ENCODE measurements at places on chromosomes 4 and X.

DNA sequence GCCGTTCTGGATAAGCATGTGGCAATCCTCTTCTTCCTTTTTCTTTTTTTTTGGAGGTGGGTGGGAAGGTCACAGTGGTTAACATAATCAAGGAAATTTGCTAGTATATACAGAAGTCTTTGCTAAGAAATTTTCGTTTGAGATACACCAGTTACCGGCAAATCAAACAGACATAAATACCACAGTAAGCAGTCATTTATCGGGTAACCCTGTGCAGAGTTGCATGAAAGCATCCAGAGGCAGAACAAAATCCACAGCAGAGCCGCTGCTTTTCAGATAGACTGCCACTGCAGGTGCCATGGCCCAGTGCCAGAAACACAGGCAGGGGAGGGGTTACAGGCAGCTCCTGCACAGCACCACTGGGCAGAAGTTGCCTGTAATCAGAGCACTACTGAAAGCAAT is 179.1 kb upstream of the MAB21L2 start:
- H3K36me3 ChIP-seq = peaks cover 21% of the 10 kb centered on the region
- no peak overlapping the region for H3K27ac ChIP-seq
- DNase-seq = peak; percentile 65
- no peak overlapping the region for H3K4me3 ChIP-seq
- H3K27me3 ChIP-seq = no peaks in the 10 kb centered on the region

GRCh38 chr4:137359691-137360315 is 172.5 kb downstream of the PCDH18 start:
- H3K4me1 ChIP-seq = no peaks in the 10 kb centered on the region
- H3K4me3 ChIP-seq = no peak overlapping the region
- no peaks in the 10 kb centered on the region for H3K27me3 ChIP-seq
- no peak for DNase-seq
- H3K36me3 ChIP-seq = no peaks in the 10 kb centered on the region
- H3K27ac ChIP-seq = no peak overlapping the region

GRCh38 chr4:11426731-11427120 is 2.0 kb downstream of the HS3ST1 start:
- H3K27me3 ChIP-seq = peaks cover 29% of the 10 kb centered on the region
- no peak for DNase-seq
- no peak overlapping the region for H3K27ac ChIP-seq
- H3K4me3 ChIP-seq = no peak overlapping the region
- H3K4me1 ChIP-seq = peaks cover 15% of the 10 kb centered on the region
- no peaks in the 10 kb centered on the region for H3K36me3 ChIP-seq

DNA sequence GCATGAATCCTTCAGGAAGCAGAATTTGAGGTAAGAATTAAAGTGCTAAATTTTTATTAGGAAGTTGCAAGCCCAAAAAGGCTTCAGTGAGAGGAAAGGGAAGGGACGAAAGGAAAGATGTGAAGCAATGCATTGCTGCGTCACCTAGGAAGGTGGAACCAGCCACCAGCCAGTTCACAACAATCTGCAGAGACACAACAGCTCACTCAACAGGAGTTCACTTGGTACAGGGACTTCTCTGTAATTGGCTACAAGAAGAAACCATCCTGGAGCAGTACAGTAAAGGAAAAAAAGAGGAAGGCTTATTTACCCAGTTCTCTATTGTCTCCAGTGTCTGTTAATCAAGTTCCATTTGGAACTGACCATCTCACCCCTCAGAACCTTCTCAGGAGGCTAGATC is 157.6 kb downstream of the HNRNPD start:
- peaks cover 16% of the 10 kb centered on the region for H3K4me1 ChIP-seq
- no peak overlapping the region for H3K4me3 ChIP-seq
- no peaks in the 10 kb centered on the region for H3K27me3 ChIP-seq
- H3K27ac ChIP-seq = no peak overlapping the region
- no peak for DNase-seq
- no peaks in the 10 kb centered on the region for H3K36me3 ChIP-seq

DNA sequence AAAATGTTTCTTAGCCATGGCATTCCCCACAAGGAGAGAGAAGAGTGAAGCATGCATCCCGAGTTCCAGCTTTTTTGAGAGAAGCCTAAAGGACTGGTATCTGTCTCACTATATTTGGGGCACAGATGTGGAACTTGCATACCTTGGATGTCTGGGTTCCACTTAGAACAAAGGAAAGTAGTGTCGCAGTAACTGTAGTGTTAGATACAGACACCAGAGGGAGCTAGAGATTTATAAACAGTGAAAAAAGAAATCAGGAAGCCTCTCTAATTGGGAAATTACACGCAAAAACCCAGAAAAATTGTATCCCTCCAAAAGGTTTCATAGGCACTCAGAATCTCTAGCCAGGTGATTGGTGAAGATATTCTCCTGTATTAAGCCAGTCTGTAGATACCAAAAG is 34.4 kb downstream of the AGTR2 start:
- H3K4me1 ChIP-seq = no peaks in the 10 kb centered on the region
- no peak overlapping the region for H3K27ac ChIP-seq
- no peaks in the 10 kb centered on the region for H3K36me3 ChIP-seq
- no peak overlapping the region for H3K4me3 ChIP-seq
- DNase-seq = no peak
- H3K27me3 ChIP-seq = no peaks in the 10 kb centered on the region

GRCh38 chr4:182877326-182877883 is 39.8 kb downstream of the DCTD start:
- no peak overlapping the region for H3K4me3 ChIP-seq
- no peak for DNase-seq
- no peaks in the 10 kb centered on the region for H3K4me1 ChIP-seq

- no peak overlapping the region for H3K4me3 ChIP-seq
- H3K27me3 ChIP-seq = no peaks in the 10 kb centered on the region
- peak overlapping the region; percentile 59 for H3K27ac ChIP-seq
- peaks cover 3% of the 10 kb centered on the region for H3K36me3 ChIP-seq
Measured at GRCh38 chr4:80139671-80140070, 57.6 kb upstream of the PRDM8 start.

DNA sequence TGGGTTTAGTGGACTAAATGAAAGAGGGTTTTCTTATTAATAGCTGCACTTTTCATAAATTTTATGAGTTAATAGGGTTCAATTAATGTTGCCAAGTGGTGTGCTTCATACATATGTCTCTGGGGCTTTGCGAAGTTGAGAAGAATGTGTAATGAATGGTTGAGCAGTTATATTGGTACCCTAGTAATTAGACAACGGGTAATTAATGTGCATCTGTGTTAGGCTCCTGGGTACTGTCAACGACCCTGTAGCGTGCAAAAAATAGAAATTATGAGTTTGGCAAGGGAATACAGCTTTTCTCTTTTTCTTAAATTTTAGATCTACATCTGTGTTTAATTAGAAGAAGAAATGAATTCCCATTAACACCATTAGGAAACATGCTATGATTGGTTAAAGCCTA is 1027.7 kb downstream of the ARAP2 start:
- no peak overlapping the region for H3K4me3 ChIP-seq
- no peaks in the 10 kb centered on the region for H3K4me1 ChIP-seq
- H3K27me3 ChIP-seq = no peaks in the 10 kb centered on the region
- DNase-seq = no peak
- no peak overlapping the region for H3K27ac ChIP-seq
- H3K36me3 ChIP-seq = no peaks in the 10 kb centered on the region

DNA sequence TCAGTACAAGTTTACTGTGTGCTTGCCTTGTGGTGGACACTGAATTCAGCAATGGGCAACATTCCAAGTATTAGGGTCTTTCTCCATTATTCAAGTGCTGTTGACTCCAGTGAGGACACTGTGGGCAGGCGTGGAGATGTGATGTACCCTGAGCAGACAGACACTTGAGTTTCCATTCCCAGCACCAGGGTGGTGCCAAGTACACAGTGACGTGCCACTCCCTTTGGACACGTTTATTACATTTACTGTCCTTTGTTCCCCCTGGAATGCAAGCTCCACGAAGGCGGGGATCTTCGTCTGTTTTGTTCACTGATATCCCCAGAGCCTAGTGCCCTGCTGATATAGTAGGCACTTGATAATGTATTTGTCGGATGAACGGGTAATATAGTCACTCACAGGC is 130.6 kb upstream of the STX18 start:
- DNase-seq = no peak
- no peaks in the 10 kb centered on the region for H3K36me3 ChIP-seq
- no peaks in the 10 kb centered on the region for H3K27me3 ChIP-seq
- H3K4me3 ChIP-seq = no peak overlapping the region

DNA sequence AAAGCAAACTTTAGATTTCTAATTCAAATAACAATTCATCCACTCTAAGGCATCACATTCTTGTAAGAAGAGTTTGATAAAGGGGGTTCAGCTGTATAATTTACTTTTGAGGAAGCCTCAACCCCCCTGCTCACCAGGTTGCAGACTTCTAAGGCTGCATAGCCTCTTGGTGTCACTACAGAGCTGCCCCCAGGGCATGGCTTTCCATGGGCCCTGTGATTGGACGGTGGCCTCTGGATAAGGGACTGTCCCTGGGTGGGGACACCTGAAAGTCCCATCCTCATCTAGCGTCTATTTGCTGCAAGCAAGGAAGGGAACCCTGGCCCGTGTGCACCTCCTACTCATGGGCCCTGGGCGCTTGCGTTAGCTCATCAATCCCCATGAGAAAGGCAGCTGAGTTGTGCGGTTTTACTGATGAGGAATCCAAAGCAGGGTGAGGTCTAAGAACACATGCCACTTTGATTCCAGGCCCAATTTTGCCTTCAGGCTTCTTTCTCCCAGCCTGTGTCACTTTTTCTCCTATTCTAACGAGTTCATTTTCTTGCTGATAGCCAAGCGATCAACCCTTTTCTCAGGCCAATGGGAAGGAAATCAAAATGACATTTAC is 51.8 kb downstream of the SCML1 start:
- H3K4me3 ChIP-seq = no peak overlapping the region
- H3K27ac ChIP-seq = no peak overlapping the region
- H3K36me3 ChIP-seq = no peaks in the 10 kb centered on the region
- no peak for DNase-seq
- H3K4me1 ChIP-seq = peaks cover 18% of the 10 kb centered on the region
- no peaks in the 10 kb centered on the region for H3K27me3 ChIP-seq

- no peaks in the 10 kb centered on the region for H3K27me3 ChIP-seq
- H3K4me3 ChIP-seq = no peak overlapping the region
- H3K27ac ChIP-seq = no peak overlapping the region
- no peak for DNase-seq
Measured at GRCh38 chr4:128954941-128955340, 138.4 kb downstream of the SCLT1 start.

GRCh38 chrX:43699475-43699874 is 43.4 kb downstream of the MAOA start:
- no peaks in the 10 kb centered on the region for H3K36me3 ChIP-seq
- DNase-seq = no peak
- H3K4me1 ChIP-seq = no peaks in the 10 kb centered on the region
- H3K4me3 ChIP-seq = no peak overlapping the region

- no peak overlapping the region for H3K27ac ChIP-seq
- DNase-seq = no peak
- H3K27me3 ChIP-seq = no peaks in the 10 kb centered on the region
- H3K4me1 ChIP-seq = no peaks in the 10 kb centered on the region
- peaks cover 2% of the 10 kb centered on the region for H3K36me3 ChIP-seq
Measured at GRCh38 chr4:52943677-52944076, 81.6 kb downstream of the RASL11B start.

DNA sequence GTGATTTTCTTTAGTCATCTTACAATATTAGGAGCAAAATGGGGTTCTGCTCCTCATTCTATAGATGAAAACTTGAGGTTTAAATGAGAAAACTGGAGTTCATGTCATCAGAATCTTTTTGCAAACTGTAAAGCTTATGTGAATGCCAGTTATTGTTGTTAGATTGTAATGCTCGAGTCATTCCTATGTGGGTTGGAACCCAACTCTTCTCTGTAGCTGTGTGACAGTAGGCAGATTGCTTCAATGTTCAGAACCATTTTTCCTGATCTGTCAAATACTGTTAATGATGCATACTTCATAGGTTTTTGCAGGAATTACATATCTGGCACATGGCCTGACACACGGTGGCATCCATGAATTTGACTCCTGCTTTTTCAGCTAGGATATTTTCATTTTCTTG is 178.9 kb downstream of the RAPGEF2 start:
- peaks cover 20% of the 10 kb centered on the region for H3K36me3 ChIP-seq
- no peaks in the 10 kb centered on the region for H3K27me3 ChIP-seq

DNA sequence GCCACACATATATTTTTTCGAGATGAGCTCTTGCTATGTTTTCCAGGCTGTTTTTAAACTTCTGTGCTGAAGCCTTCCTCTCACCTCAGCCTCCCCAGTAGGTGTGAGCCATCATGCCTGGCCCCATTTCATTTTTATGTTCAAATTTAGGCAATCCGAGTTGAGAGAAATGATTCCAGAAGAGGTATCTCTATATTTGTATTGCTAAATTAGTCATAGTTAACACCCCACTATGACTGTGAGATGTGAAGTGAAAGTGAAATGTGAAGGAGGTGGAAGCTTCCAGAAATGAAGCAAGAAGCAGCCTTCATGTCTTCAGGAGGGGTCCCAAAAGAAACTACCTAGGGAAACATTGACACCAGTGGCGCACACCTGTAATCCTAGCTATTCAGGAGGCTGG is 17.7 kb downstream of the APELA start:
- H3K4me1 ChIP-seq = no peaks in the 10 kb centered on the region
- no peak overlapping the region for H3K4me3 ChIP-seq
- H3K36me3 ChIP-seq = no peaks in the 10 kb centered on the region
- no peak for DNase-seq
- no peak overlapping the region for H3K27ac ChIP-seq

- H3K36me3 ChIP-seq = no peaks in the 10 kb centered on the region
- no peak for DNase-seq
- no peaks in the 10 kb centered on the region for H3K4me1 ChIP-seq
- no peaks in the 10 kb centered on the region for H3K27me3 ChIP-seq
Measured at GRCh38 chr4:8381814-8382581, 58.5 kb downstream of the ACOX3 start.

- H3K27me3 ChIP-seq = no peaks in the 10 kb centered on the region
- H3K36me3 ChIP-seq = no peaks in the 10 kb centered on the region
- H3K4me3 ChIP-seq = no peak overlapping the region
- H3K4me1 ChIP-seq = no peaks in the 10 kb centered on the region
- no peak overlapping the region for H3K27ac ChIP-seq
Measured at GRCh38 chr4:174815282-174815681, 13.8 kb downstream of the GLRA3 start.

DNA sequence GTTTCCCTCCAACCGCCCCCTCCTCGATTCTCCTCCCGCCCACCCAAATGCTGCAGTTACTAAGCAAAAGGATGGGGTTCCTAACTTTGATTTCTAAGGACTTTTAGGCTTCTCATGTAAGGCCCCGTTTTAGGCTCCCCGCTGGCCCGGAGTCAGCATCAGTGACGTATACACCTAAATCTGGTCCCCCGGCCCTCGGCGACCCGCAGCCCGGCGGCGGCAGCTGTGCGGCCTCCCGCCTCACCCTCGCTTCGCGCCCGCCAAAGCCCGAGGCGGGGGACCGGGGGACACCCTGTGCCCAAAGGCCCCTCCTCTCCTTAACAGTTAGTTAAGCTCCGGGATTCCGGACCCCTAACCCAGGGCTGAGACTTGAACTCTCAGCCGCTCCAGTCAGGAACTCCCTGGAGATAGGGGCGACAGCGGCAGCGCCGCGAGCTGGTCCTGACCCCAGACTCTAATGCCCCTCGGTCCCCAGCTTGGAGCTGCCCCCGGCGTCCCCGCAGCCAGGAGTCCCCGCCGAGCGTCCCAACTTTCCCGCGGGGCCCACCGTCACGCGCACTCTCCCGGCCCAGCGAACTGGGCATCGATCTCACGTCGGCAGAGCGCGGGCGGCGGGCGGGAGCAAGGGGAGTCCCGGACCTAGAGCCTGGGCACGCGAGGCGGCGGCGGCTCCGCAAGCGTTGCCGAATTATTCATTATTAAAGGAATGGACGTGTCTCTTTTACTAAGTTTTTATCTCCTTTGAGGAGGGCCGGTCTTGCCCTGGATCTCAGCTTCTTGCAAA is 1.5 kb upstream of the NR3C2 start:
- H3K27ac ChIP-seq = peak overlapping the region; percentile 93
- H3K4me1 ChIP-seq = peaks cover 37% of the 10 kb centered on the region
- H3K36me3 ChIP-seq = no peaks in the 10 kb centered on the region
- H3K27me3 ChIP-seq = peaks cover 11% of the 10 kb centered on the region
- peak; percentile 63 for DNase-seq
